Activated CD4-positive, alpha-beta T cell treated with anti-CD3 and anti-CD28 coated beads, Interleukin-2, amount 50 U/mL, for 48 hours (primary cell): ENCODE measurements at places on chromosomes 12 and 14.
A peak's percentile ranks its signal among the peaks of the same experiment; 100 is the strongest.

- no peak for DNase-seq
Measured at GRCh38 chr12:110725267-110725666, 17.4 kb downstream of the PPP1CC start.

- no peak for DNase-seq
Measured at GRCh38 chr12:3381059-3382047, 109.7 kb upstream of the PRMT8 start.

DNA sequence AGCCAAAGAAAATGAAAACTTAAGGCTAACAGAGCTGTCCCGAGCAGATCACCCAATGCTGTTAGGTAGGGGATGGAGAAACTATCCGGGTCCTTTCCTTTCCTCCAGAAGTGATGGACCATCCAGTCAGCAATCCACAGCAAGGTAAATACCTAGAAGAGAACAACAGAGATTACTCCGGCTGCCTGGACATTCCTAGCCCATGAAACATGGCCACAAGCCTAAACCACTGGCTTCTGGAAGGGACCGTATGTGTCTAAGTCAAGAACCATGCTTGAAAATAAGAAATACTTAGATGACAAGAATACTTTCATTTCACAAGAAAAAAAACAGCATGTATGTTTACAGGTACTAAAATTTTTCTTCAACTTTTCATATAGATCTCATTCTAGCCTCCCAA is 152.9 kb downstream of the SLC41A2 start:
- DNase-seq = no peak

GRCh38 chr12:22860926-22861325 is 236.0 kb downstream of the ETNK1 start:
- no peak for DNase-seq

DNA sequence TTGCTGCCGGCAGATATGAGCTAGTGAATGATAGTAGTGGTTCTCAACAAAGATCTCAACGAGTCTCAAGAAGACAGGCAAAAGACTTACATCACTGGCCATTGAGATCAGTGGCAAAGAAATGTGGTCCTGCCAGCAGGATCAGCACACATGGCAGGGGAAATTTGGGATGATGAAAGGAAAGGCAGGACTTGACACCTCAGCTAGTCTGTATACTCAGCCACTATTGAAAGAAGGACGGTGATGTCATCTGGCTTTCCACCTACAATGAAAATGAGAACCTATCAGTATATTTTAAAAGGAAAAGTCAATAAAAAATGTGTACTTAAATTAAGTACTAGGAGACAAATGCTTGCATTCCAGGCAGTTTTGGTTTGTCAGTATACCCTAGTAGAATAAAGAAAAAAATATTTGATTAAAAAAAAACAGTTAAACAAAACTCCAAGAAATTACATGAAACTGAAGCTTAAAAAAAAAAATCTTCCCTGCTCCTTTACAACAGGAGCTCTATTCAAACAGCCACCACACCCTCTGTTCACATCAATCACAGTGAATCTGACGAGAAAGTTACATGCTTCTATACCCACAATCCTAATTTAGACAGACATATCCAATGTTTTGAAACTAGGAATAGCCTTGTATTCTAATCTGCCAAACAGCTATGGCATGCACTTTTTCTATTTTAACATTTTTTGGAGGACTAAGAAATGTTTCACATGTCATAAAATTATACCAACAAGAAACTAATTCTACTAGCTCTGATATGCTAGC is 34.9 kb downstream of the RAD9B start:
- no peak for DNase-seq

GRCh38 chr12:32398181-32398580 is 1.2 kb upstream of the FGD4 start:
- no peak for DNase-seq

GRCh38 chr14:104105822-104106470 is 20.4 kb downstream of the ASPG start:
- DNase-seq = no peak

DNA sequence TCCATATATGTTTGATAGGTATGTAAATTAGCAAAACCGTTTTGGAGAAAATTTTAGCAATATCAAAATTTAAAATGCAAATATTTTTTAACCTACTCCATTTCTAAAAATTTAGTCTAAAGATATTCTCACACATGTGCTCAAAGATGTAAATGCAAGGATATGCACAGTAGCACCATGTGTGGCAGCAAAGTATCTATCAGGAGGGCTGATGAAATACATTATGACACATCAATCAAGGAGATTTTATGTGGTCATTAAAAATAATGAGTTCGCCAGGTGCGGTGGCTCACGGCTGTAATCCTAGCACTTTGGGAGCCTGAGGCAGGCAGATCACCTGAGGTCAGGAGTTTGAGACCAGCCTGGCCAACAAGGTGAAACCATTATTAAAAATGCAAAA is 8.0 kb upstream of the C1R start:
- no peak for DNase-seq

GRCh38 chr12:32440120-32440865 is 40.9 kb downstream of the FGD4 start:
- no peak for DNase-seq

- no peak for DNase-seq
Measured at GRCh38 chr14:102875652-102876051, 46.8 kb upstream of the AMN start.

DNA sequence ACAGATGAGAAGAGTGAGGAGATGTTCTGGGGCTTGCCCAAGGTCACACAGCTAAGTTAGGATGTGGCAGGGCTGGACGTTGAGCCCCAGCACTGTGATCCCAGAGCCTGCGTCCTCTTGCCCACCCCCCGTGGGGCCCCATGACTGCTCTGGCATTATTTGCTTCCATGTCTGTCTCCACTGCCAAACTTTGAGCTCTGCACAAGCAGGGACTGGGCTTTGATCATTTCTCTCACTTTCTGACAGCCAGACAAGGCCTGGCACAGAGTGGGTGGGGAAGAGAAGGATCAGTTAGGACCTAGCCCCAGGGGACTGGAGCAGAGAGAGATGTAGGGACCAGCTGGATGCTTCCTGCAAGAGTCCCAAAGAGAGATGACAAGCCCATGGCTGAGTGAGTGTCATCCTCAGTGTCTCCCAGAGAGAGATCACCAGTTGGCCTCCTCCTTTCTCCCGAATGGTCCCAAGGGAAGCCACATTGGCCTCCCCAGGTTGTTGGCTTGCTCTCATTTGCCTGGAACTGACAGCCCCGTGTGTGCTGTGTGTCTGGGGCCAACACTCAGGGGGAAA is 126.7 kb upstream of the PWP1 start:
- DNase-seq = no peak

GRCh38 chr12:108633081-108633533 is 587 bp downstream of the SELPLG start:
- DNase-seq = peak; percentile 18

DNA sequence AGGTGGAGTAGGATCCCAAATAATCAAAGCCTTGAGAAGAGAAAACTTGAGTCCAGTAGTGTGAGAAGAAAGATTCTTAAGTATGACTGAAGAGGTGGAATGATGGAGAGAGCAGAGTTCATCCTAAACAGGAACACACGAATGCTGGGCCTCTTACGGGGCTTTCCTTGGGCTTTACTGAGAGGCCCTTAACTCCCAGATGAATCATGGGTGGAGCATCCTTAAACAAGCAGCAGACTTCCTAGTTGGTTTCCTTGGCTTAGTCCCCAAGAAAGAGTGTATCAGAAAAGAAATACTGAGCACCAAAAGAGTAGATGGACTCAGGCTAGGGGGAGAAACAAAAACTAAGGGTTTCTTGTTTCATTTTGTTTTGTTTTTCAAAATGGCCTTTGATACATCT is 132.5 kb downstream of the GPR135 start:
- DNase-seq = no peak

- DNase-seq = no peak
Measured at GRCh38 chr14:53044486-53044885, 93.6 kb upstream of the FERMT2 start.

GRCh38 chr12:87768501-87769287 is 260.5 kb downstream of the C12orf50 start:
- DNase-seq = no peak

DNA sequence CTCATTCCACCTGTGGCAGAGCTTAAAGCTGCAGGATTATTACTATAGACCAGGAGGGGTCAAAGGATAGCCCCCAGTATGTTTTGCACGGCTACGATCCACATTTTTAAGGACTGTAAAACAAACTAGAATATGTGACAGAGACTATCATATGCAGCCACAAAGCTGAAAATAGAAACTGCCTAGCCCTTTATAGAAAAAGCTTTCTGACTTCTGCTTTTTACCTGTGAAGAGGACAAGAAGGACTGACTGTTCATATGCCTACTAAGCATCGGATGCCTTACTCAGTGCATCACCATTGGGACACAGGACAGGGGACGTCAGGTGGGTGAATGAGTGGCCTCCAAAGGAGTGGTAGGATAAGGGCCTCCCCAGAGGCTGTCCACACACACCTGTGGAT is 29.8 kb downstream of the SPTB start:
- DNase-seq = no peak

- DNase-seq = no peak
Measured at GRCh38 chr12:89821896-89822295, 113.3 kb upstream of the ATP2B1 start.

GRCh38 chr12:123150744-123151456 is at the start of gene PITPNM2:
TSS of gene PITPNM2 (minus strand) at chr12:123151090. CDS start at chr12:123034590, 116,500 bp downstream.
- DNase-seq = peak; percentile 62

DNA sequence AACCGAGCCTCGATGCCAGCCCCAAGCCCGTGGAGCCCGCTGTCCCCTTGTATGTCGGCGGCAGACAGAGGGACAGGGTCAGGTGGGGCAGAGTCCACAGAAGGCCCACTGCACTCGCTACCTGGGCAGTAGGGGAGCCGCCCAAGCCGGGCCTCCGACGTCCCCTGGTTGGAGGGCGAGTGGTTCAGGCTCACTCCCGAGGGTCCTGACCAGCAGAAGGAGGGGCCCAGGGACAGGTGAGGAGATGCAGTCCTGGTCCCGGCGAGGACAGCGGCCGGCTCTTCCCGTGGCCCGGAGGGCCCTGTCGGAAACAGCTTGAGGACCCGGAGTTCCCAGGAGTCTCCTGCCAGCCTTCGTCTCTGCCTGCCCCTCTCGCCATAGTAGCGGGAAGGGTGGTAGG is 216.7 kb upstream of the SFSWAP start:
- no peak for DNase-seq

GRCh38 chr12:6818222-6818621 is 3.4 kb upstream of the GPR162 start:
- DNase-seq = no peak
